ENCODE measurements at places on chromosomes 13 and 19. TPM values are rescaled to one million over a fixed set of nuclear protein-coding genes. Genes with fewer than 3 reads are reported as not detected.

- H3K27ac ChIP-seq, result no peak overlapping the region
These were observed 17.1 kb upstream of the GAS6 start for GRCh38 chr13:113880651-113881611.

- peak overlapping the region; percentile 97 for H3K27ac ChIP-seq
- H3K4me1 ChIP-seq, result peaks cover 43% of the 10 kb centered on the region
- H3K27me3 ChIP-seq, result no peaks in the 10 kb centered on the region
- peak; percentile 94 for DNase-seq
- peak overlapping the region; percentile 96 for H3K4me3 ChIP-seq
These were observed 966 bp downstream of the JUNB start for GRCh38 chr19:12792051-12792852.

DNA sequence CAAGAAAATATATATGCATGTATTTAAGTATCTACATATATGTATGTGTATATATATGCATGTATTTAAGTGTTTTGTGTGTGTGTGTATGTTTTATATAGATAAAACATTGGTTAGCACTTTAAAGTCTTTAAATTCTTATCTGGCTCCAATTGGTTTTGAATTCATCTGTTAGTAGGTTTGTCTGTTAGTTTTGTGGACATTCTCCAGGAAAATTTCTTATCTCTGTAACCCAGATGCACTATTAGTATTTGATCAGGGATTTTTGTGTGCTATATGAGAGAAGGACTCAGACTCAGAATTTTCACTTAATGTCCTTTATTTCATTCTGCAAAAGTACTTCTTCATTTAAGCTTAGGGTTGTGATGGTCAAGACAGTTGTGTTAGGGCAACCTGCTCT lies 103.1 kb downstream of the ITGBL1 start:
- H3K27ac ChIP-seq, result no peak overlapping the region
- no peak overlapping the region for H3K4me3 ChIP-seq
- DNase-seq, result no peak

DNA sequence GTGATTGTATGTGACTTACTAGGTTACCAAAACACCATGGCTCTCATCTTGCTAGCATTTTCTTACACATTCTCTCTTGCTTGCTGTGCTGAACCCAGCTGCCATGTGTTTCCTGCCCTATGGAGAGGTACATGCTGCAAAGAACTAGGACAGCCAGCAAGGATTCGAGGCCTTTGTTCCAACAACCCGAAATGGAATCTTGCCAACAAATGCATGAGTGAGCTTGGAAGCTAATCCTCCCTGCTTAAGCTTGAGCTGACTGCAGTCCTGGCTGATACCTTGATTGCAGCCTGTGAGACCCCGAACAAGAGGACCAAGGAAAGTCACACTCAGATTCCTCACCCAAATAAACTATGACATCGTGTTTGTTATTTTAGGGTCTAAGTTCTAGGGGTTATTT lies 651.2 kb downstream of the SLITRK6 start:
- no peak overlapping the region for H3K27ac ChIP-seq
- H3K27me3 ChIP-seq, result no peaks in the 10 kb centered on the region
- DNase-seq, result no peak
- no peak overlapping the region for H3K4me3 ChIP-seq
- no peaks in the 10 kb centered on the region for H3K4me1 ChIP-seq
- no peaks in the 10 kb centered on the region for H3K36me3 ChIP-seq

DNA sequence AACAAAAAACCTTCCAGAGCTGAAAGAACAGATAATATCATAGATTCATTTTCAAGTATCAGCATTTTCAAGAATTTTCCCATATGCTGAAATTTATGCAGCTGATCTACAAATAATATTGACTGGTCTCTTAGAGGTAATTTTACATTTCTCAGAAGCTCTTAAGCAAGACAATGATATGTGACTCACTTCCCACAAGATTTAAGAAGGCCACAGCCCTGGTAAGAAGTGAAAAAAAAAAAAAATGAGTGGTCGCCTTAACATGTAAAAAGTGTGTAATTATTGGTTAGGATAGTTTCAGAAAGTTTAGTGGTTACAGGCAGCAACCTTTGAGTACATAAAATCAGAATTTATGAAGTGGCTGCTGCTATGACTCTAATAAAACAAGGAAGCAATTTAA lies 54.5 kb downstream of the NUFIP1 start:
- DNase-seq, result no peak
- no peak overlapping the region for H3K4me3 ChIP-seq
- H3K27ac ChIP-seq, result no peak overlapping the region

DNA sequence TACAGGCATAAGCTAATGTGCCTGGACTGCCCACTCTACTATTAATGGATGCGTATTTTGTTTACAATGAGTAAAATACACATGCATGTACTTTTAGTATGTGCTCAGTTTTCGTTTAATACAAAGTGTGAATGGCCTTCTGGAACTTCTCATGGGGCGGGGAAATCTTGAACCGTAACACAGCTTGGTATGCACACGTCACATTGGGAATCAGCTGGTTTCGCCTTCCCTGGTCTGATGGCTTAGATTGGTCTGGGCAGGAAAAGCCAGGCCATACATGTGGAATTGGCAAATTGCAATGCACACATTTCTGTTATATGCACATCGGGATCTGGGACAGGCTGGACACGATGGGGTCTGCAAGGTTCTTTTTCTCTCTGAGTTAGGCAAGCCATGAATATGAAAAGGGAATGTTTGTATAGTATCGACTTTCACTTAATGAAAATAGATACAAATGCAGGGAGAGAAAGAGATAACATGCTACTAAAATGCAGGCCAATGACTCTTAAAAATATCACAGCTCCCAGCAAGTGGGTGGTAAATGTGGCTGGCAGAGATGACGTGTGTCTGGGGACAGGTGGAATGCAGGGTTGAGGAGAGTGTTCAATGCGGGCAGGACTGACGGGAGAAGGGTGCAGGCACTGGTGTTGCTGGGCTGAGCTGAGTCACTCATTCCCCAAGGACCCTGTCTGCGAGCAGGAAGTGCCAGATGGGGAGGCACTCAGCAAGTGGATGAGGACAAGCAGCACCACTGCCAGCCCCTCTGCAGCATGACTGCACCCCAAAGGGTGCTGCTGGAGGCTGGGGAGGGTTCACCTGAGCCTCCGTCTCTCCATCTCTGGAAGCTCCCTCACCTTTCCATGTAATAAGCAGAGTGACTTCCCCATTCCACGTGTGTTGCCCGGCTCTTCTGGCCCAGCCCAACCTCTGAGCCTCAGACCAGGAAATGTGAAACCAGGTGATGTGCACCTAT lies 204.0 kb upstream of the GPR12 start:
- H3K4me1 ChIP-seq, result no peaks in the 10 kb centered on the region
- DNase-seq, result no peak
- no peak overlapping the region for H3K27ac ChIP-seq
- H3K27me3 ChIP-seq, result no peaks in the 10 kb centered on the region
- H3K4me3 ChIP-seq, result no peak overlapping the region

DNA sequence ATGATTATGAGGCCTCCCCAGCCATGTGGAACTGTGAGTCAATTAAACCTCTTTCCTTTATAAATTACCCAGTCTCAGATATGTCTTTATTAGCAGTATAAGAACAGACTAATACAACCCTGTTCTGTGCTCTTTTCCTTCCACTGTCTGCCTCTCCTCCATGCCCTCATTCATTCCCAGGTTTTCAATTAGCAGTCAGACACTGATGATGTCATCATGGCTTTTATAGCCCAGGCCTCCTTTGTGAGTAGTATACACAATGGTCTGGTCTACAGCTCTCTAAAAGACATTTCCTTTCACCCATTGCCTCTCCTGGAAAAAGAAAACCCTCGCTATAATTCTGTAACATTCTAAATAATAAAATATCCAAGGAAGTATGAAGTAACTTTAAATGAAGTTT lies 25.5 kb downstream of the FGF14 start:
- peaks cover 2% of the 10 kb centered on the region for H3K27me3 ChIP-seq
- no peak for DNase-seq
- H3K4me1 ChIP-seq, result no peaks in the 10 kb centered on the region
- no peak overlapping the region for H3K4me3 ChIP-seq
- no peaks in the 10 kb centered on the region for H3K36me3 ChIP-seq

GRCh38 chr13:51329606-51330005 lies 9.9 kb upstream of the SERPINE3 start:
- no peaks in the 10 kb centered on the region for H3K36me3 ChIP-seq
- no peak for DNase-seq
- peaks cover 18% of the 10 kb centered on the region for H3K4me1 ChIP-seq
- no peak overlapping the region for H3K27ac ChIP-seq
- no peaks in the 10 kb centered on the region for H3K27me3 ChIP-seq

DNA sequence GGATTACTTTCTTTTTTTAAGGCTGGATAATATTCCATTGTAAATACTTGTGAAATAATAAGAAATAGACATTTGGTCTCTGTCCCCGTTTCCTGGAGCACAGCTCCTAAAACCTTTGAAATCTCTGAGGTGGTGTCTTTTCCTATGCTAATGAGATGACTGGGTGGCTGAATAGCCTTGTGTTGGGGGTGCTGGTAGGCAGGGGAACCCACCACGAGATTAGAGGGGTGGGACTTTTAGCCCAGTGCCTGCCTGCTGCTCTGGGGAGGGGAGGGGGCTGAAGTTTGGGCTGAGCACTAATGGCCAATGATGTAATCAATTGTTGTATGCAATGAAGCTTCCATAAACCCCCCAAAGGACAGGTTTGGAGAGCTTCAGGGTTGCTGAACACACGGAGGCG lies 175.7 kb downstream of the FGF9 start:
- no peak overlapping the region for H3K27ac ChIP-seq
- DNase-seq, result no peak

GRCh38 chr19:22604571-22605274 lies 29.4 kb upstream of the ZNF492 start:
- H3K27ac ChIP-seq, result no peak overlapping the region
- H3K27me3 ChIP-seq, result no peaks in the 10 kb centered on the region
- no peaks in the 10 kb centered on the region for H3K4me1 ChIP-seq
- no peak for DNase-seq

DNA sequence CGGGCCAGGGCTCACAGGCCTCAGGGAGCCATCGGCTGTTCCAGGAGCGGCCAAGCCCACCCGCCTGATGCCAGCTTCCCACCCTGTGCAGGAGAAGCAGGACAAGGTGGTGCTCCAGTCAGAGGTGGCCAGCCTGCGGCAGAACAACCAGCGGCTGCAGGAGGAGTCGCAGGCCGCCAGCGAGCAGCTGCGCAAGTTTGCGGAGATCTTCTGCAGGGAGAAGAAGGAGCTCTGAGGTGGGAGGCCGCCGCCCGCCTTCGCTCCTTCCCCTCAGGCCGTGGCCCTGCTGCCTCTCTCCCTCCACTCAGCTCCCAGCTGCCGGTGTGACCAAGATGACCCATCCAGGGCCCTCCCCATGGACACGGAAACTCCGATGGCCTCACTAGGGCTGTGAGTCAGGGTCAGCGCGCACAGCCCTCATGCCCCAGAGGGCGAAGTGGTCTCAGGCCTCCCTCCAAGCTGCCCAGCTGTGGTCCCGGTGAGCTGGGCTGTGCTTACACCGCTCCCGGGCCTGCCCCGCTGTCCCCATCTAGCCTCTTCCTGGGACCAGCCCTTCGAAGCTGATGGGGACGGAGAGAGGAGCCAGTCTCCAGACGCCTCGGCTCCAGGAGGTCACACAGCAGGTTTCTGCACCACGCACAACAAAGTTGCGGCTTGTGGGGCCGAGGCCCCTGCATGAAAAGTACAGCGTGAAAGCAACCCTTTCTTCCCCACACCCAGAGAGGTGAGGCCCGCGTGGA lies 17.8 kb downstream of the DPF1 start:
- H3K4me3 ChIP-seq, result no peak overlapping the region
- peaks cover 6% of the 10 kb centered on the region for H3K4me1 ChIP-seq
- H3K27ac ChIP-seq, result no peak overlapping the region
- peaks cover 25% of the 10 kb centered on the region for H3K27me3 ChIP-seq

GRCh38 chr19:14350866-14351265 lies 30.4 kb upstream of the ADGRE5 start:
- H3K27me3 ChIP-seq, result no peaks in the 10 kb centered on the region
- H3K36me3 ChIP-seq, result no peaks in the 10 kb centered on the region
- no peak overlapping the region for H3K4me3 ChIP-seq

- peaks cover 35% of the 10 kb centered on the region for H3K27me3 ChIP-seq
- no peak for DNase-seq
- H3K4me3 ChIP-seq, result no peak overlapping the region
- no peak overlapping the region for H3K27ac ChIP-seq
- no peaks in the 10 kb centered on the region for H3K36me3 ChIP-seq
- H3K4me1 ChIP-seq, result peaks cover 5% of the 10 kb centered on the region
These were observed 9.3 kb upstream of the IGFL3 start for GRCh38 chr19:46133777-46134241.

DNA sequence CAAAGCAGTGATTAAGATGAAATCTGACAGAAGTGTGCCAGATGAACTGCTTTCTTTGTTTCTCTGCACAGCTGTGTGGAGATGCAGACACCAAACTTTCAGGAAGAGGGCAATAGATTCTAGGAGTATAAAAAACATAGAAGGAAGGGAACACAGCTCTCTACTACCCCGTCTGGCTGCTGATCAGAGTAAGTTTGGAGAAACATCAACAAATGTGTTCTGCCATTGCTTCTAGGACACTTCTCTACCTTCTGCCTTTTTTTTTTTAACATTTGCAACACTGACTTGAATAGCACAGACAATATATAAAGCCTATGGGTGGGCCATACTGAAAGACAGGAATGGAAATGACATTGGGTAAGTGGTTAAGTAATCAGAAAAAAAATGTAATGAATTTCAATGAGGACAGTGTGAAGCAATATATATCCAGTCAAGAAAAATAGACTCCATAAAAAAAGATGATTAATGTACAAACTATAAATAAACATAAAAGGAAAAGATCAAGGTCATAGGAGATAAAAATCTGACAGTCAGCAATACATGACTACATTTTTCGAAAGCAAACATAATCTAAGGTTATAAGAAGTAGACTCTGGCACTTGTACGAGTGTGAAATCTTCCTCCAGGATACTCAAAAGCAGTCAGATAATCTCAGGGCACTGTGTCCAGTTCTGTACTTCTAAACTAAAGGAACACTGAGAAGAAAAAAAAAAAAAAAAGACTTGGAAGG lies 21.4 kb downstream of the NUFIP1 start:
- peaks cover 5% of the 10 kb centered on the region for H3K4me1 ChIP-seq
- H3K36me3 ChIP-seq, result peaks cover 33% of the 10 kb centered on the region
- H3K4me3 ChIP-seq, result no peak overlapping the region

BIVM gene
- total RNA-seq, result 34.9 TPM

COX7A1 gene
- not detected for total RNA-seq

SYNE4 gene
- total RNA-seq, result 2.9 TPM

RFPL4AL1 gene
- total RNA-seq, result not detected

C19orf85 gene
- not detected for total RNA-seq

FGF14 gene
- not detected for total RNA-seq

CEACAM1 gene
- total RNA-seq, result 9.0 TPM

DZIP1 gene
- total RNA-seq, result 0.14 TPM

CCL25 gene
- not detected for total RNA-seq
